ENCODE measurements at places on chromosomes 3 and 15. TPM values are rescaled to one million over a fixed set of nuclear protein-coding genes. Genes with fewer than 3 reads are reported as not detected.

The WDR93 gene
- total RNA-seq: not detected

The UNC13C gene
- total RNA-seq: not detected

DNA sequence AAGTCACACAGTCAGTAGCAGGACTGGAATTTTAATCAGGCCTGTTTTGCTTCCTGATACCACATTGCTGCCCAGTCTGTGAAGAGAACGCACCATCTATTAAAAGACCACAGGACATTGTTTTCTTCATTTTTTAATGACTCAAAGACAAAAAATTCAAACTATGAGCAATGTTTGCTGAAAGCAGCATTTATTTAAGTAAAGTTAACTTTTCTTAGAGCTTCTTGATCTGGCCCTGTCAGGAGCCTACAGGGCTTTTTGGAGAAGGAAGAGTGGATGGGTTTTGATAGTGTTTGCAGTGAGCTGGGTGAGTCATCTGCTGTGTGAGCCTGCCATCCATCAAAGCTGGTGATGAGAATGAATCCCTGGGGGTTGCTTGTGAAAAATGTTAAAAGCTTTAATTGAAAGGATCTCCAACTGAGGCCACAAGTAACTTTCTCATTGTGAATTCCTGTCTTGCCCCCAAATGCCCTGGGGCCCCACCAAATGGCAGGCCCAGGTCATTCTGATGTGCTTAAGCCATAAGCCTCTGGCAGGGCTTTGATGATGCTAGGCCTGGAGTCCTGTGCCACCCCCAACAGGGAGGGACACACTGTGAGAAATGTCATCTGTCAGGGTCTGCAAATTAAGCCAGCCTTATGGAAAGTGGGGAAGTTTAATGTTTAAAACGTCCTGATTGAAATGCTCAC, 136.2 kb upstream of the PFN2 start:
- no peak for DNase-seq

DNA sequence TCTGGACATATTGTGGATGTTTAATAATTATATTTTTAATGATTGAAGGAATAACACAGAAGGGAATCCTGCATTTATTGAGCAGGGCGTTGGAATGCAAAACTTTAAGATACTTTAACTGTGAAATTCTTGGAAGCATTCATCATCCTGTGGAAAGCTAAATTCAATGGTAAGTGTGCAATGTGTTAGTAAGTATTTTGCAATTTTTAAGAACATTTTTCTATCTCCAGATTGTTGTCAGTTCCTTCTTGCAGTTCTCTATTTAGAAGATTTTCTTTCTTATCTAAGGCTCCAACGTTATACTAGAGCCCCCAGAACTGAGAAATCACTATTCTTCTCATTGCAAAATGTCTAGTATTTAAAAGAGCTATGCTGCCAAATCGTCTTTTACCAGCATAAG, 132.2 kb upstream of the TSC22D2 start:
- DNase-seq: no peak

GRCh38 chr3:8290611-8291010, 211.0 kb upstream of the LMCD1 start:
- no peak for DNase-seq

DNA sequence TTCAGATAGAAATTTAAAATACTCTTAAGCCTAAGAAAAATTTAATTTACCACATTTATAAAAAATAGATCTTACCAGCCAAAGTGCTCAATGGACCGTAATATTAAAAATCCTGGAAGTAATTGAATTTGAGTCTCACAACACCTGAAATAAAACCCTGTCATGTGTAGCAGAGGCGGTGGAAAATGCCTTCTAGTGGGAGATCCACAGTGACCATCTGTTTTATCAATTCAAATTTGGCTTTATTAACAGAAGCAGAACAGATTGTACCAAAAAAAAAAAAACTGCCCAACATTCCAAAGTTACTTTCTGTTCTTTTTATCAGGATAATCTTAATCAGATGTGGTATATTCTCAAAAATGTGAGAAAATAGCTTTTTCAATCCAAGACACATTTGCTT, 71.7 kb downstream of the DMXL2 start:
- DNase-seq: no peak

DNA sequence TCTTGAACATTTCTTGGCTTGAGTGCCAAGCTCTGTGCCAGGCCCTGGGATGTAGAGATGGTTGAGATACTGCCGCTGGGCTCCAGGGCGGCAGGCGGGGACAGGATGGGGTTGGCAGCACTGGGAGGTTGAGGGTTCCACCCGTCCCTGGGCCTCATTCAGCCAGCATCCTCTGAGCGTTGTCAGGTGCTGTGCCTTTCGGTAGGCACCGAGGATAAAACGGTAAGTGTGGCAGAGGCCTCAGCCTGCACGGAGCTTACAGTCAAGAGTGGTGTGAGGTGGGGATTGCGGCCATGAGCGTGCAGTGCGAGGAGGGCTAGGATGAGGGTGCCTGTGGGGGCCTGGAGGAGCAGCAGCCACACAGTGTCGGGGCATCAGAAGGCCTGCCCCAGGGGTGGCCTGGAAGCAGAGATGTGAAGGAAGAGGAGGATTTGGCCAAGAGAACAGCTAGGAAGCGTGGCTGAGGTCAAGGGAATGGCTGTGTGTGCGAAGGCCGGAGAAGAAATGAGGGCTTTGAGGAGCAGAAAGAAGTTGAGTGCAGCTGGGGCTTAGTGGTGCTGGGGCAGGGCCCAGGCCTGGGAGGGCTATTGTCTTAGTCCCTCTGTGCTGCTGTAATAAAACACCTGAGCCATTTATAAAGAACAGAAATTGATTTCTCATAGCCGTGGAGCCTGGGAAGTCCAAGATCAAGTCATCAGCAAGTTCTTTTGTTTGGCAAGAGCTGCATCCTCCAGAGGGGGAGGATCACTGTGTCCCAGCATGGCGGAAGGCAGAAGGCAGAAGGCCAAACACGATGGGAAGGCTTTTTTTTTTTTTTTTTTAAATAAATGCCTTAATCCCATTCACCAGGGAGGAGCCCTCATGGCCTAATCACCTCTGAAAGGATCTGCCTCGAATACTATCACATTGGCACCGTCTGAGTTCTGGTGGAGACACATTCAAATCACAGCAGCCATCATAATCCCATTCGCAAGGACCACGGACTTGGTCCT, 22.7 kb downstream of the CORO2B start:
- DNase-seq: no peak

Data from foreskin keratinocyte (primary cell).